RCC 7860 (cell line): ENCODE measurements at places on chromosomes 4 and X.

DNA sequence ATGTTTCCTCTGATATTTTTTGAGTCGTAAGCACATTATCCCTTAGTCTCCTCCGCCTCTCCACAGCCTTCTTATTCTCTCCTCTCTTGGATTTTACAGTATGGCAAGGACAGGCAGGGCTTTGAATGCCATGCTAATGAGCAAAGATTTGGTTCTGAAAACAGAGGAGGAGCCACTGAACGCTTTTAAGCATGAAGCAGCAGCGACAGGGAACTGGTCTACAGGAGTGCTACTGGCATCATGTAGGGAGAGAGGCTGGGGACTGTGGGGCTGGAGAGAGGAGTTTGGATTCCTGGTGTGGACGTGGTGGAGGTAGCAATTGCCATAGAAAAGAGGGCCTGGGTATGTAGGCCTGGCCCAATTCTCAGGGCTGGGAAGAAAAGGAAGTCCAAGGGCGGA lies 4.6 kb upstream of the CD99L2 start:
- DNase-seq, result no peak

DNA sequence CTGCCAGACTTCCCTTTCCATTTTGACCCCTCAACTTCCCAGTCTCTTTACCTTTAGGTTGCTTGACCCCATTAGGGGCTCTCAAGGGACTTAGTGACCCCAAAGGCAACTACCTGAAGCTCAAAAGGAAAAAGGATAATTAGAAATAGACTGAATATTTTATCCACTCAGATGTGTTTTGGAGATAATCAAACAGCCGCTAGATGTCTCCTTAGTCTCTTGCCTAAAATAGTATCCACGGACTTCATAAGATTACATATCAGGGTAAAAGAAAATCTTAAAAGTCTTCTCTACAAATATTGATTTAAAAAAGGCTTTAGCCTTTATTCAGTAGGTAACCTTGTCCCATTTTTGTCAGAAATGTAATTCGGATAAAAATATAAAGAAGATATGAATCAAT lies 21.0 kb upstream of the RHOXF2 start:
- DNase-seq, result no peak

GRCh38 chr4:53899586-53900270 lies 164.7 kb downstream of the CHIC2 start:
- no peak for DNase-seq

DNA sequence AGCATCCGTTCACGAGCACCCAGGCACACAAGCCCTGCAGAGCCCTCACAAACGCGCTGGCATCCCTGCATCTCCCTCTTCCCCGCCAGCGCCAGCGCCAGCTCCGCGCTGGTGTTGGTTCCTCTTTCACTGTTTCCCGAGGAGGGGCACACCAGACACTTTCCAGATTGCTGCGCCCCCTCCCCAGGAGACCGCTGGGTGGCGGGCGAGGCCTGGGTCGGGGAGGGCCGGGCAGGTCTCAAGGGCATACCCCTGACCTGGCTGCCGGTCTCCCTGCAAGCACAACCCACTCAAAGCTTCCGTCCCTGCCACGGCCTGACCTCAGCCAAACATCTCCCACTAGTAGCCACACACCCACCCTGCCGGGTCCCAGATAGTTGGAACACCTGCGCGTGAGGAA lies 2.2 kb upstream of the NKX1-1 start:
- DNase-seq, result no peak

- DNase-seq, result no peak
Measured at GRCh38 chr4:83556816-83557215, 20.9 kb downstream of the GPAT3 start.

- no peak for DNase-seq
Measured at GRCh38 chrX:38561951-38562719, 793 bp downstream of the TSPAN7 start.

DNA sequence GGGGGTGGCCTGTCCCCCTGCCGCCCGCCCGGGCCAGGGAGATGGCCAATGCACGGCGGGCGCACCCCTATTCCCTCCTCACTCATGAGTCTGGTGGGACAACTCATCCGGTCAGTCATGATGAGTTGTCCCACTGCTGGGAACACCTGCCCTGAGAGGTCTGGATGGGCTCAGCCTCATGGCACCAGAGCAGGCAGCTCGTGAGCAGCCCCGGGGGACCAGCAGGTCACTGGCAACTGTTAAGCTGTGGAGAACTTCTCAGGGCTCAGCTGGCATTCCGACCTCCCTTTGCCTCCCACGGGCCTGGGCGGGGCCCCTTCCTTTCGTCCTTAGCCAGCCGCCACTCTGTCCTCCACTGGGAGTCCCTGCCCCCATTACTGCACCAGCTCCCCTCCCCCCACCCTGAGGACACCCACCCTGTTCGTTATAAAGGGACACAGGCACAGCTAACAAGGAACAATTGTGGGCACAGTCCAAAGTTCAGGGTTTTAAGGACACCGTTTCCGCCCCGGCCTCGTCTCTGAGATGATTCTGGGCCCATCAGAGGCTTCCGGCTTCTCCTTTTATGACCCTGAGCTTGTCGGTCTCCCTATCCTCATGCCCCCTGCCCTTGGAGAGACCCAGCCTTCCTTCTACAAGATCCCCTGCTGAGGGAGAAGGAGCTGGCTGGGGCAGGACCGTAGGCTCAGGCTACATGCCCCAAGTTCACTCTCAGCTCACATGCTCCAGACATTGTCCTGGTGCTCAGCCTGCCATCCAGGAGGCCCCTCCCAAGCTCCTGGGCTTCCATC lies 14.6 kb upstream of the KIAA0232 start:
- DNase-seq, result no peak

DNA sequence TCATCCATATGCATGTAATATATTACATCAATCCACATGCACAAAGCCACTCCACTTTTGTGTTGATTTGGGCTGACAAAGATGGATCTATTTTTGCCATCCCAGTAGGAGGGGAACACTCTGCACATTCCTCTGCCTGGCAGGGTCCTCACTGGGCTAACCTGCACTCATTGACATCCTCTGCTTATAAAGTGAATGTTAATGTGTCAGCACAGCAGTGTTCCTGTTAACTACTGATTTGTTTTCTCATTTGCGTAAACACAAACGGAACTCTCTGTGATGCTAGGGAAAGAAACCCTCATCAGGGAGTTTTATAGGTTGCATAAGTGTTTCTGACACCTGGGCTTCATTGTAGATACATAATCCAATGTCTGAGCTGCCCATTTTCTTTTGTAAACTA lies 826.0 kb downstream of the RAB28 start:
- no peak for DNase-seq

DNA sequence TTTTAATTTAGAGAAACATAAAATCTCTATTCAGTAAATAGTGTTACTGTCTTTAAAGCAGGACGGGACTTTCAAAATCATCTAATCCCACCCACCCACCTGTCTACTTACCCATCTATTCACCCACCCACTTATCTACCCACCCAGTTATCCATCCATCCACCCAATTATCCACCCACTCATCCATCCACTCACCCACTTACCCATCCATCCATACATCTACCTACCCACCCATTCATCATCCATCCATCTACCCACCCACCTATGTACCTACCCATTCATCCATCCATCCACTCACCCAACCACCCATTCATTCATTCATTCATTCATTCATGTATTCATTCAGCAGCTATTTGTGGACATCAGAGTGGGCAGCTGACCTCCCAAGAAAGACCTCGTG lies 30.6 kb downstream of the MAN2B2 start:
- DNase-seq, result no peak

GRCh38 chr4:108991551-108992328 lies 228.9 kb upstream of the ETNPPL start:
- no peak for DNase-seq

DNA sequence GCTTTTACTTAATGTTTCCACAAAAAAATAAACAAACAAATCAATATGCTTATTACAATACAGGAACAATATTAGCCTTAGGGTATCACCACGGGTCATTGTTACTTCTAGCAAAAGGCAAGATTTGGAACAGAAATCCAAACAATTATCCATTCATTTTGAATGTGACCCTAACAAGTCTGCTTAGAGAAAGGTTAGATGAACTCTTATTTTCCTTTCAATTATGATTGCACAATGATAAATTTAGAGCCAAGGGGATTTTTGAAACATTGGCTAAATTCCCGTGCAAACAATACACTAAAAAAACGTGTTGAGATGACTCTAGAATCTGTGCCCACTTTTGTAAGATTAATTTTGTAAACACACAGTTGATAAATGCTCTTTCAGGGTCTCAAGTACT lies 474.7 kb downstream of the PCDH7 start:
- no peak for DNase-seq

DNA sequence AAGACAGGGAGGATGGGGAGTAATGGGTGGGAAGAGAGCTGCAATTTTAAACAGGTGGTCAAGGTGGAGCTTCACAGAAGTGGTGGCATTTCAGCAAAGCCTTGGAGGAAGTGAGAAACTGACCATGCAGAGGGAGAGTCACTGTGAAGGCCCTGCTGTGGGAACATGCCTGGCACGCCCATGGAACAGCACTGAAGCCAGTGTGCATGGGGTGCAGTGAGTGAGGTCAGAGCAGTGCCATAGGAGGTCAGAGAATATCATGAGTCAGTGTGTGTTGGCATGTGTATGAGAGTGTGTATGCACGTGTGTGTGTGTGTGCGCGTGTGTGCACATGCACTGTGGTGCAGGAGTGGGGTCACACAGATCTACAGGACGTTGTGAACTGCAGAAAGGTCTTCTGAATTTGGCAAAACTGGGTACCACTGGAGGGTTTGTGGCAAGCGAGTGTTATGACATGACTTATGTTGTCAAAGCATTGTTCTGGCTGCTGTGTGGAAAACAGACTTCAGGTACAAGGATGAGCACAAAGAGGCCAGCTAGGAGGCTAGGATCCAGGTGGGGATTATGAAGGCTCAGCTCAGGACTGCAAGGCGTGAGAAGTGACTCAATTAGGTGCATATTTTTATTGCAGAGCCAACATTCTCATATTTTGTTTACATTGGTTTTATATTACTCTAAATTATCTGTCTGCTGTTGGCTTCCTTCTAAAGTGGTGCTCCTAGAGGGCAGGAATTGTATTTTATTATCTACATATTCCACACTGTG lies 34.0 kb downstream of the ZNF827 start:
- DNase-seq, result no peak

- DNase-seq, result no peak
Measured at GRCh38 chr4:112677519-112678091, 40.7 kb downstream of the LARP7 start.

DNA sequence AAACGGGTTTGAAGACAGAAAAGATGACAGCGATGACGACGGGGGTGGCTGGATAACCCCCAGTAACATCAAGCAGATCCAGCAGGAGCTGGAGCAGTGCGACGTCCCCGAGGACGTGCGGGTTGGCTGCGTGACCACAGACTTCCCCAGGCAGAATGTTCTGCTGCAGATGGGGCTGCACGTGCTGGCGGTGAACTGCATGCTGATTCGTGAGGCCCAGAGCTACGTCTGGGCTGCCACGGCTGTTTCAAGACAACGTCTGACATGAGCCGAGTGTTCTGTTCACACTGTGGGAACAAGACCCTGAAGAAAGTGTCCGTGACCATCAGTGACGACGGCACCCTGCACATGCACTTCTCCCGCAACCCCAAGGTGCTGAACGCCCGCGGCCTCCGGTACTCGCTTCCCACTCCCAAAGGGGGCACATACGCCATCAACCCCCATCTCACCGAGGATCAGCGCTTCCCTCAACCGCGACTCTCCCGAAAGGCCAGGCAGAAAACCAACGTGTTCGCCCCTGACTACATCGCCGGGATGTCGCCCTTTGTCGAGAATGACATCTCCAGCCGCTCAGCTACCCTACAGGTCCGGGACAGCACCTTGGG lies 319.2 kb upstream of the SLC7A11 start:
- no peak for DNase-seq

DNA sequence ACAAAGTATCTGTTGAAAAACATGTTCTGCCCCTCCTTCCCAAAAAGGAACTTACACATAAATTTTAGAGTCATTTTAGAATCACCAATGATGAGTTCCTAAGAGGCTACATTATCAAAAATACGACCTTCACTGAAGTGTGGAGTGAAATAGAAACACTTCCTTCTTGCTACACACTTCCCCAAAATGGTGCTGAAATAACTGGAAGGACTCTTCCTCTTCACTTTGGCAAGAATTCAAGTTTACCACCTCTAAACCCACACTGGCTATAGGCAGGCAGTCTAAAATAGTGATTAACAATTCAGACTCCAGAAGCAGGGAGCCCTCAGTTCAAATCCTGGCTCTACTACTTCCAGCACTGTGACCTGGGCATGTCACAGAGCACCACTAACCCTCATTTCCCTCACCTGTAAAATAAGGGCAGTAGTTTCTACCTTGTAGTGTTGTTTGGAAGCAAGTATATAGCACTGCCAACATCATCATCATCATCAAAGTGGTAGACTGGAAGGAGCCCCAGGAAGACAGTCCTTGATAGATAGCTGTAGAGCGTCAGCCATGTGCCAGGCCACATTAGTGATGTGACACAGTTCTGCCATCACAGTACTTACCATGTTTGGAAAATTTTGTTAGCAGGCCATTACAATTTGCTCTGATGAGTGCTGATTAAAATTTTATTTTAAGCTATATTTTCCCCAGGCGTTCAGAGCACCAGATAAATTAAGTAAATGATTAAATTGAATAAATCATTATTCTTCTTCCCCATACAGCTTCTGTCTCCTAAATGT lies 103.3 kb downstream of the PARM1 start:
- no peak for DNase-seq

DNA sequence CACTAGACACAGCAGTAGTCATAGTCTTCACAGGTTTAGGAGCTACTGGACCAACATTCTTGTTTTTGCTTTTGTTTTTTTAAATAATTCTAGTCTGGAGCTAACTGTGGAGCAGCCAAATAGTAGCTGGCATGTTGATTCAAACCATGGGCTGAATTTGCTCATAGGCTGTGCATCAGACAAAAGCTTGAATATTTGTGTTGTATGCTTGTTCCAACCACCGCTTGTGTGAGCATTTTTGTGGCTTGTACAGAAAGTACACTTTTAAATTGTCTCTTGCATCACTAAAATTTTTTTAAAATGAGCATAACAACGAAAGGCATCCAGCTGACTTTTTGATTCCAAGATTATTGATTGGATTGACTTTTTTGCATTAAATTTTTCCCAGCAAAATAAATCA lies 39.6 kb downstream of the CCNI start:
- DNase-seq, result no peak

DNA sequence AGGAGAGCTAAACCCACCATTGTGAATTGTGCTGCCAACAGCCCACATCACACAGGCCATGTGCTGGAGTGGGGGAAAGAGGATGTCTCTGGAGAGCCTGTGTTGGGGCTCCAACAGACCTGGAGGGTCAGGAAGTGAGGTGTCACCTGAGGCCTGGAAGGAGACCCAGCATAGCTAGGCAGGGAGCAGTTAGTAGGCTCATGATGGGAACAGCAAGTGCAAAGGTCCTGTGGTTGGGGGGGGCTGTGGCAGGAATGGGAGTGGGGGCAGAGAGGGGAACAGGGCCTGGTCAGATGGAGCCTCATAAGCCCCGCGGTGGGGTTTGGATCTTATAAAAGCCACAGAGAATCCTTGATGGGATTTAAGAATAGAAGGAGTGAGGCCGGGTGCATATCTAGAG lies 35.9 kb upstream of the GPR78 start:
- DNase-seq, result no peak

- DNase-seq, result peak; percentile 31
Measured at GRCh38 chr4:38313999-38314561, 349.9 kb upstream of the KLF3 start.
